OCI-M1 (cell line): ENCODE measurements at places on chromosomes 12 and 14.

DNA sequence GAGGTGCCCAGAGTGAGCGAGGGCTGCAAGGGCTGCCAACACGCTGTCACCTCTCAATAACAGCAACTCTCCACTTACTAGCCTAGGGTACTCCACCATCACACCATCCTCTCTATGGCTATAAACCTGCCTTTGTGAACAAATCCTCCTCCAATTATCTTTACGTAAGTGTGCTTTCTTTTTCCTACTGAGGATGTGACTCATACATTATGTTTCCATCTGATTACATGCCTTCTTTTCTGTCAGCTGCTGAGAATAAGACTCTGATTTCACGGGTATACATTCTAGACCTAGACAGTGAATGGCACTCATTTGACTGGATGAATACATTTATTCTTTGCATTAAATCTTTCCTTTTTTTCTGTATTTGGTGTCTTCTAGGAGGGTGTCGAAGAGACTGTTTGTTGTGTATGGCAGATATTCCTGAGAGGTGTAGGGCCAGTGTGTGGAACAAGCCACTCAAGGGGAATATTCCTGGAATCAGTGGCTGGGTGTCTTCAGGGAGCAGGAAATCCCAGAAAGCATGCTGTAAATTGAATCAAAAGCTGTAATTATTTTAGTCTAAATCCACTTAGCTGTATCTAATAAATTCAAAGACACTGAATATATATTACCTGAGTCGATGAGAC is 327.3 kb upstream of the TMTC1 start:
- DNase-seq, result peak; percentile 56

- DNase-seq, result no peak
Measured at GRCh38 chr12:13805041-13805440, 176.4 kb downstream of the GRIN2B start.

DNA sequence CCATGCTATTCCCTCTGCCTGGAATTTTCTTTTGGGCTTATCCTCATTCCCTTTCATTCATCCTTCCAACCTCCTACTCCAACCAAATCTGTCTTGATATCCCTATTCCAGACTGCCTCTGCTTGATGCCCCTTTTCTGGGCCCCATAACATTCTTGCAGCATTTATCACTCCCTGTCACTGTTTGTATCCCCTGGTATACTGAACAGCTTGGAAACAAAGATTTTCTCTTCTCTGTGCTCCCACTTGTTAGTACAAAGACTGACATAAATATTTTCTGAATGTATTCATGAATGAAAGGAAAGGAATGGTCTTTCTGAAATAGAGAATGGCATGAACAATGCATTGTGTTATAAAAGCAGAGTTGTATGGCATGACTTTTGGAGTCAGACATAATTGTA is 7.5 kb downstream of the IRAK4 start:
- DNase-seq, result no peak

DNA sequence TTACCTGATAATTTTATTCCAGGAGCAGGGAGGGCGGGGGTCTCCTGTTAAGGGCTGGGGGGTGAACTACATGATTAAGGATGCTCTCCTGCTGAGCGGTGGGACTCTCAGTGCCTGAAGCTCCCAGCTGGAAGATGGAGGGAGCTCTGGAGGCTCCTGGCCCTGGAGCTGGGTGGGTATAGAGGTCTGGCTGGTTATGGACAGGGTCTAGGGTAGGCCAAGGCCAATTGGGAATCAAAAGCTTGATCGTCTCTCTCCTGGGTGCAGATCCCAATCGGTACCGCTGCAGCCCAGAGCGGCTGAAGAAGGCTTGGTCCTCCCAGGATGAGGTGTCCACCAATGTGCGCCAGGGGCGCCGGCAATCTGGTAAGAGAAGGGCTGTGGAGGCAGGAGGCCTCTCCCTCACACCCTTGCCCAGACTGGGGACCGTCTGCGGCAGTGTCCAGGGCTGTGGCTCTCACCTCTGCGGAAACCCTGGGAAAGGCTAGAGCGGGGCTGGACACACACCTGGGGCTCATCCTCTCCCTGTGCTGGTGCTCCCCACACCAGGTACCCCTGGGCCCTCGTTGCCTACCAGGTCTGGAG is 28.4 kb downstream of the PLEKHG3 start:
- no peak for DNase-seq

DNA sequence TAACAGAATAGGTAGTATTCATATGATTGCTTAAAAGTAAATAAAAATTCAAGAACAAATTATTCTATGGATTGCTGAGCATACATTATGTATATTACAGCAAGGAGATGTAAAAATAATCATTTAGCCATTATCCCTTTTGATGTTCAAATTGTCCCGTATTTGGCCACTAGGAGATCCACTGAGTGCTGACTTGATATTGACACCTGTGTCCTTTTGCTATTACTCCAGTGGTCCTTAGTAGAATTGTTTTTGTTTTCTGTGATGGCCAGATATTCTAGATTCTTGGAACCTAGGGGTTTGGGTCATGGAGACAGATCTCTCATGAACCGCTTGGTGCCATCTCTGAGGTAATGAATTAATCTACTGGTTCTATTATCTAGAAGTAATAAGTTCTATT is 16.8 kb downstream of the ERO1A start:
- peak; percentile 13 for DNase-seq

DNA sequence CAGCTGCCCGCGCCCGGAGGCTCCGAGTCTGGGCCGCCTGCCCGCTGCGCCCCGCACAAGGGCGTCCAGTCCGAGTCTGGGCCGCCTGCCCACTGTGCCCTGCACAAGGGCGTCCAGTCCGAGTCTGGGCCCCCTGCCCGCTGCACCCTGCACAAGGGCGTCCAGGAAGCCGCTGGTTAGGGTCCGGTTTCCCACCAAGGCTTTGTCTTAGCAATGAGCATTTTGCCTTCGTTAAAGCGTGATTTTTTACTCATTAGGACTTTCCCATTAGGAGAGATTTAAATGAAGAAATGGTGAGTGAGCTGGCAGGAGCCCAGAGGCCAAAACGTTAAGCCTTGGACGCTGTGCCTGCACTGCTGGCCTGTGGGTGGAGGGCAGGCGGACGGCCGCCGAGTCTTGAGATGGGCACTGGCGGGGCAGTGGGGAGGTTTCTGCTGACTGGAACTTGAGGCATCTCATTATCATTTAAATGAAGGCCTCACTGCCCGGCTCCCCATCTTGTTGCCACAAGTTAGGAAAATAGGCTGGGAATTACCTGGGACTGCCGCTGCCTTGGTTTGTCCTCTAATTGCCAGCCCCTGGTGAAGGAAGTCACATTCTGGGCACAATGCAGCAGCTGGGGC is 36.0 kb downstream of the FBRSL1 start:
- DNase-seq, result no peak

- DNase-seq, result peak; percentile 33
Measured at GRCh38 chr12:121494093-121494787, 86.6 kb downstream of the KDM2B start.

- DNase-seq, result no peak
Measured at GRCh38 chr14:105358140-105358846, 40.0 kb upstream of the TEX22 start.

- DNase-seq, result no peak
Measured at GRCh38 chr14:31320216-31320615, 100.1 kb downstream of the HEATR5A start.

DNA sequence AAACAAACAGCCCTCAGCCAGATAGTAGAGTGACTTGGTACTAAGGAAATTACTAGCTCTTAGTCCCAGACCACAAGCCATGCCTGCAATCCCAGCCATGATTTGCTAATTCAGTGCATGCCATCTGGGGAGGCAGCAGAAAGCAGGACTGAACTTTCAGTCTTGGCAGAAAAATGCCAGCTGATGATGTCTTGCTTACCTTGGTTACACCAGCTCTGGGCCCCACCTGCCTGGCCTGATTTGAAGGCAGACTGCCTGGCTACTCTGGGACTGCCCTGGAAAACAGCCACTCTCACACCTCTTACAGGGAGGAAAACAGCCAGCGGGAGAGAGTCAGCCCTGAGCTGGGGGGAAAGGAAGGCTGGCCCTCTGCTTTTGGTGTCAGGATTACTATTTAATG is 4.6 kb upstream of the UNC119B start:
- DNase-seq, result no peak

- no peak for DNase-seq
Measured at GRCh38 chr14:90428676-90429075, 31.8 kb downstream of the CALM1 start.

DNA sequence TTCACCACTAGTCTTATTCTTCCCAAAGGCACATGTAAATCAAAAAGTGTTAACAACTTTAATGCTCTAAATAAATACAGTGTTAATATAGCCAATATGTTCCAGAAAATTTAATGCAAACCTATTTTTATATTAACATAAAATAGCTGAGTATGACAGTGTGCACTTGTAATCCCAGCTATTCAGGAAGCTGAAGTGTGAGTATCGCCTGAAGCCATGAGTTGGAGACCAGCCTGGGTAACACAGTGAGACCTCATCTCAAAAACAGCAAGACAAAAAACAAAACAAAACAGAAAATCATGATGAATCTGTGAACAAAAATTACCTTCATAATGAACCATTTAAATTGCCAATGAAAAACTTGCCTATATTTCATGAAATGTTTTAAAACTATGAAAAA is 798.9 kb downstream of the SLC6A15 start:
- no peak for DNase-seq

DNA sequence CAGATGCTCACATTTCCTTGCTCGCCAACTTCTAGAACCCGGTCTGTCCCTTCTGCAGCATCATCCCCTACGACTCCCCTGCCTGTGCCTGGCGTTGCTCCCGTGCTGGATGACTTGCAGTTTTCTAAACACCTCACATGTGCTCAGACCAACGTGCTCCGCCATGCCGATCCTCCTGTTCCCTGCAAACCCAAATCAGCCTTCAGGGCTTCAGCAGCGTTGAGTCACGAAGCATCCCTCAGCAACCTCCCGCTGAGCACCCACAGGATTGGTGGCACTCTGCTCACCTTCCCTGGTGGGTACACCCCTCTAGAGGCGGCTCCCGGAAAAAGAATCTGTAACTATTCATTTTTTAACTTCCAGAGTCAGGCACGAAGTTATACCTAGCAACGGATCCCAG is 2.8 kb upstream of the PIWIL1 start:
- DNase-seq, result peak; percentile 5

GRCh38 chr14:86513056-86513455 is 983.1 kb downstream of the FLRT2 start:
- DNase-seq, result no peak

GRCh38 chr14:61586544-61587055 is 108.7 kb upstream of the HIF1A start:
- no peak for DNase-seq

DNA sequence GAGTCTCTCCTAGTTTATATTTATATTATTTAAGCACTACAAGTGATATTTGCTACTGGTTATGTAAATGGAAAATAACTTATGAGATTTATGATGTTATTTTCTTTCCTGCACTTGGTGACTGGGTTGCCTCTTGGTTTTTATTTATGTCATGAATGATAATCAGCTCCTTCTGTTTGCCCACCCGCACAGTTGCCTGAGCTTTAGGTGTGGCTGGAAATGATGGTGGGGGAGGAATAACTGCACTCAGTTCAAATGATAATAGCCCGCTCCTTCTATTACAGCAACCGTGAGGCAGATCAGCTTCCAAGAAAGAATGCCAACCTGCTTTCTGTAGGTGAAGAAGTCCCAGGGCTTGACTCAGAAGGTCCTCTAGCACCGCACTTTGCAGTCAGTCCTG is 190.2 kb upstream of the CAND1 start:
- no peak for DNase-seq

- no peak for DNase-seq
Measured at GRCh38 chr14:41120402-41120801, 486.3 kb upstream of the LRFN5 start.

GRCh38 chr12:6840761-6841515 is at the start of gene GNB3:
GNB3 (plus strand) TSS chr12:6840925; CDS start chr12:6841288, 363 bp downstream.
- DNase-seq, result no peak

- DNase-seq, result no peak
Measured at GRCh38 chr14:46377305-46377704, 274.3 kb downstream of the RPL10L start.

- no peak for DNase-seq
Measured at GRCh38 chr12:67299926-67300325, 30.8 kb downstream of the CAND1 start.

DNA sequence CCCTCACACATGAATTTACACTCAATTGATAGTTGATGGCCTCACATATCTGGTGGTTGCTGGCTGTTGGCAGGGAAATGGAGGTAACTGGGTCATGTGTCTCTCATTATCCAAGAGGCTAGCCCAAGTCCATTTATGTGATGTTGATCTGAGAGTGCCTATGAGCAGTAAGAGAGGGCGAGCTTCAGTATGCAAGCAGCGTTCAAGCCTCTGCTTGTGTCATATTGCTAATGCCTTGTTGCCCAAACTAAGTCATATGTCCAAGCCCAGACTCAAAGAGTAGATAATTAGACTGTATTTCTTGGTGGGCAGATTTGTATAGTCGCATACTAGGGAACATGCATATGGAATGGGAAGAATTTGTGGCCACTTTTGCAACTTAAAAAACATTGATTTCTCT is 83.8 kb upstream of the DACT1 start:
- no peak for DNase-seq

- DNase-seq, result peak; percentile 74
Measured at GRCh38 chr12:10618338-10618987, 5.1 kb upstream of the MAGOHB start.

- DNase-seq, result no peak
Measured at GRCh38 chr14:100609331-100609870, 22.2 kb upstream of the BEGAIN start.

DNA sequence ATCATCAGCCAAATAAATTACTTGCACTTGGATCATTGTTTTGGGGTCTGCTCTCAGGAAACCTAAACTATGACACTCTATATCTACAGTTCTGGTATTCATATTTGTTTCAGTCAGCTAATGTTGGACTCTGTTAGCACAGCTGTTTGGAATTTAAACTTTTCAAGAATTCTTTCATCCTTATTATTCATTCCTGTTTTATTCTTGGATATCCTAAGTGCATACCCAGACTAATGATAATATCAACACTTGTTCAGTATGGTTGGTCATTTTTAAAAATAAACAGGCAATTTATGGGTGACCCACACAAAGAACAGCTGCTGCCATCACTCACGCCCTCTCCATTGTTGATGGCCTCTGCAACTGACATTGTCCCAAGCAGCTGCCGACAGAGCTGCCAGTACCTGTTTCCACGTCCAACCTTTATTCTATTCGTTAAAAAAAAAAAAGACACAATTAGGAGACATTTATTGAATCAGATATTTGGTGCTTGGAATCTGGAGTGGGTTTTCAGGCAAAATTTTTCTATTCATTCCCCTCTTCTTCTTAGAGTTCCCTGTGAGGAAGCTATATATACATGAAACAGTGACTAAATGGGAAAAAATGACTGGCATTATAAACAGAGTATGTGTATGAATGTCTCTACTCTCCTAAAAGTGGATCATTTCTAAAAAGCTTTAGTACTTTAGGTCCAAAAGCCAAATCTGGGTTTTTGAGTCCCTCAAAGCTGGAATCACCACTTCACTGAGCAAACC is 252.1 kb upstream of the NAV3 start:
- no peak for DNase-seq

- no peak for DNase-seq
Measured at GRCh38 chr14:80535171-80535570, 323.9 kb upstream of the DIO2 start.

GRCh38 chr14:94458558-94459205 is 6.1 kb upstream of the SERPINA11 start:
- DNase-seq, result no peak
